Esophagus squamous epithelium (tissue), 5 donors: ENCODE measurements at places on chromosomes 3 and 15.

DNA sequence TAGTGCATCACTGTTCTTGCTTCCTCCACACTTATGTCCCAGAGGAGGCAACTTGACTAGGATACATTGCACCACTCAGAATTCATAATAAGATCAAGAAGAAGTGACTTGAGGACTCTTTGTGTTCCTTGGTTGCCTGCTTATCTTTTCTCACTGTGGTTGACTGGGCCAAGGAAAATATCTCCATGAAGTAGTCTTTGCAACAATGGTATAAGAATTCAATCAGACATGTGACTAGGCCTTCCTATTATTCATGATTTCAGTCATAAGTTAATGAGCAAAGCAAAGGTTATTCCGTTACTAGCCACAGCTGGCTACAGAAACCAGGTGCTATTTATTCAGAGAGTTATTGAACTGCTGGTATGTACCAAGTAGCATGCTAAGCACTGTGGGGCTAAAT lies 359.3 kb downstream of the RORA start:
- no peaks in the 10 kb centered on the region for H3K36me3 ChIP-seq
- DNase-seq, result no peak
- H3K27ac ChIP-seq, result no peak overlapping the region
- H3K4me1 ChIP-seq, result peaks cover 34% of the 10 kb centered on the region
- no peaks in the 10 kb centered on the region for H3K27me3 ChIP-seq

DNA sequence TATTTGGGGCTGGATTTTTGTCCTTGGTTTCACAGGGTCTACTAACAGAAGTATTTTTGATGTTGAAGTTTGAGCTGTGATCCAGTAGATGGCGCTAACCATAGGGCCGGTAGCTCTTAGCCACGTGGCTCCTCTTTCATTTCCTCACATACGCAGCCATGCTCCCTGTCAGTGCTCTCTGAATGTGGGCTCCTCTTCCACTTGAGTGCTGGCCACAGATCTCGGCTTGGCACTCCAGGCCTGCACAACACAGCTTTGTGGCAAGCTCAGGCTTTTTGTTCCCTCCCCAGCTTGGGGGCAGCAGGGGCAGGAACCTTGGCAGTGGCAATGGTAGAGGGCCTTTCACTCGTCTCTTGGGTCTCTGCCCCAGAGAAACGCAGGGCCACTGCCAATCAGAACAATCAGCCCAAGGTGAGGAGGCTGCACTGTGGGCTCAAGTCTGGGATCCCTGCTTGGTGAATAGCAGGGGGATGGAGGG lies 18.6 kb upstream of the DNAAF4 start:
- no peak overlapping the region for H3K27ac ChIP-seq
- H3K4me3 ChIP-seq, result no peak overlapping the region
- H3K36me3 ChIP-seq, result no peaks in the 10 kb centered on the region
- no peak for DNase-seq
- no peaks in the 10 kb centered on the region for H3K27me3 ChIP-seq

GRCh38 chr3:47295976-47296375 lies 13.2 kb downstream of the KLHL18 start:
- no peak overlapping the region for H3K27ac ChIP-seq
- H3K4me3 ChIP-seq, result no peak overlapping the region
- DNase-seq, result no peak
- no peaks in the 10 kb centered on the region for H3K27me3 ChIP-seq
- no peaks in the 10 kb centered on the region for H3K36me3 ChIP-seq

- no peaks in the 10 kb centered on the region for H3K4me1 ChIP-seq
- no peak overlapping the region for H3K27ac ChIP-seq
- no peak for DNase-seq
- H3K27me3 ChIP-seq, result no peaks in the 10 kb centered on the region
- no peaks in the 10 kb centered on the region for H3K36me3 ChIP-seq
Measured at GRCh38 chr3:170493712-170494182, 75.1 kb downstream of the CLDN11 start.

DNA sequence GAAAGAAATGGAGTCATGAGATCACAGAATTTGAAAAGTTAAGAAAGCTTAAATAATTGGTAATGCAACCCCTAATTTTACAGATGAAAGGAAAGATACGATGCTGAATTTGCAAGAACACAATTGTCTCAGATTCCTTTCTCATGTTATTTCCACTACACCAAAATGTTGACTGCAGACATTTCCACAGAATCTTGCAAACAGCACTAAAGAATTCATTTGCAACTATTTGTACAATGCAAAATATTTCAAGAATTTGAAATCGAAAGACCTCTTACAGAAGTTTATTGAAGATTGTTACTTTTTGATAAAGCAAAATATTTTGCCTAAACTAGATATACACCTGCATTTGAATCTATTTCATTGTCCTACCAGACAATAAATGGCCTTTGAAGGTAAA lies 194.1 kb upstream of the KCNMB2 start:
- H3K4me1 ChIP-seq, result peaks cover 3% of the 10 kb centered on the region
- no peak for DNase-seq
- H3K4me3 ChIP-seq, result no peak overlapping the region
- no peaks in the 10 kb centered on the region for H3K27me3 ChIP-seq
- no peak overlapping the region for H3K27ac ChIP-seq
- no peaks in the 10 kb centered on the region for H3K36me3 ChIP-seq
